CD4-positive, alpha-beta T cell treated with Interleukin-17A for 4 hours (primary cell): ENCODE measurements at places on chromosomes 7 and 10.

GRCh38 chr10:87625661-87626060, 34.0 kb upstream of the PAPSS2 start:
- no peak for DNase-seq

- DNase-seq: no peak
These were observed 187.5 kb upstream of the AOAH start for GRCh38 chr7:36911788-36912187.

DNA sequence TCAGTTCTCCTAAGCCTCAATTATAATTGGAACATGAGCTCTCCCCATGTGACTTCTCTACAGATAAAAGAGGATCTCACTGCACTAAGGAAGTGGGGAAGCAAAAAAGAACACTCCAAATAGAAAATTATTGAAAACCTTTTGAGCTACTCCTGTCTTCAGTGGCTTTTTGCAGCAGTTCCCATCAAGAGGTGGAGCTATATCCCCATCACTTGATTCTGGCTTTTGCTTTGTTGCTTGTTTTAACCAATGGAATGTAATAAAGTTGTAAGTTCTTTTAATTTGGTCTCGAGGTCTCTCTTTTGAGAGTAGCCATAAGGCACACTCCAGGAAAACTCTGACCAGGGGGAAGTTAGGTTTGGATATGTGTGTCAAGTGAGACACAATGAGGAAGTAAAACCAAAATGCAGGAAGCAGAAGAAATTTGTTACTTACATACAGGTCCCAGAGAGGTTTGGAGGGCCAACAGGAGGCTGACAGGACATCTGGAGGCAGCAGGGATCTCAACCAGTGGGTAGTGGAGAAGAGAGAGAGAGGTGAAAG, 569.4 kb downstream of the HTR7 start:
- DNase-seq: no peak

GRCh38 chr10:36721871-36722270, 403.5 kb upstream of the ANKRD30A start:
- no peak for DNase-seq

DNA sequence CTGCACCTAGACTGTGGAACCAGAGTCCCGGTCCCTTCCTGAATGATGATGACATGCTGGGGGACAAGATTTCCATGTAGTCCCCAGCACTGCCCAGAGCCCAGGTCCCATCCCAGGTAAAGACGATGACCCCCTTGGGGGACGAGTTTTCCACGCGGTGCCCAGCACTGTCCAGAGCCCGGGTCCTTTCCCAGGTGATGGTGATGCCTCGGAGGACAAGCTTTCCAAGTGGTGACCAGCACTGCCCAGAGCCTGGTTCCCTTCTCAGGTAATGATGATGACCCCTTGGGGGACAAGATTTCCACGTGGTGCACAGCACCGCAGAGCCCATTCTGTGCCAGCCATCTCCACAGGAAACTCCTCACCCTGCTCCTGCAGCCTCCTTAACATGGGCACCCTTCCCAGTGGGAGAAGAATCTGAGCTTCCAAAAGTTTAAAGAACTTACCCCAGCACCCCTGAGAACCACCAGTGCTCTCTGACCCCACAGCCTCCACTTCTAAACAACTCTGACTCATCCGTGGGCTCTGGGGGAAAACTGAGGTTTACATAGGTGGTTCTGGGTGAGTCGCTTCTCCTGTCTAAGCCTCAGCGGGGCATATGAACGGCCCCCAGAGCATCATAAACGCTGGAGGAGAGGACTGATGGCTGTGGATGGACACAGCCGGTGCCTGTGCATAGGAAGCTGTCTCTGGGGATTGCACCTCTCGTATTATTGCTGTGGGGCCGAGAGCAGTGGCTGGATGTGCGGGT, 233.2 kb downstream of the TCERG1L start:
- no peak for DNase-seq

GRCh38 chr7:45001138-45001694, 1.2 kb downstream of the CCM2 start:
- peak; percentile 78 for DNase-seq

- no peak for DNase-seq
These were observed 468.9 kb downstream of the DNAJB6 start for GRCh38 chr7:157805713-157806112.

DNA sequence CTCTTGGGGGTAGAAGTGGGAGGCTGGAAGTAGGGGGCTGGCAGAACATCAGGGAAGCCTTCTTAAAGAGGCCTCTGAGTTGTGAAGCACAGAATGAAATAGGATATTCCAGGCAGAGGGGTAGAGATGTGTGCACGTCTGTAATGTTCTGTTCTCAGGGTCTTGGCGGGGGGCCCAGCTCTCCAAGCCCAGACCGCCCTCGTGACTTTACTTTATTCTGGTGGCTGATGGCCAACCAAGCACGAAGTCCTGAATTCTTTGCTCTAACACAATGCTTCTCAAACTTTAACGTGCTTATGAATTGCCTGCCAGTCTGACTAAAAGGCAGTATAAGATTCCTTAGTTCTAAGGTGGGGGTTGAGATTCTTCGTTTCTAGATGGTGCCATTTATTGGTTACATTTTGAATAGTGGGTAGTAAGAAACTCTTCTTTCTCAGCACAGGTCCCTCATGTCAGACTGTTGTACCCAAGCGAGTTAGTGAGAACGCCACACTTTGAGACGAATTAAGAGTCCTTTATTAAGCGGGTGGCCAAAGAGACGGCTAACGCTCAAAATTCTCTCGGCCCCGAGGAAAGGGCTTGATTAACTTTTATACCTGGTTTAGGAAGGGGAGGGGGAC, 8.2 kb downstream of the PRXL2A start:
- no peak for DNase-seq

GRCh38 chr10:121551210-121551885, 46.9 kb downstream of the FGFR2 start:
- DNase-seq: no peak

GRCh38 chr7:24024276-24025068, 259.5 kb upstream of the NPY start:
- DNase-seq: no peak

DNA sequence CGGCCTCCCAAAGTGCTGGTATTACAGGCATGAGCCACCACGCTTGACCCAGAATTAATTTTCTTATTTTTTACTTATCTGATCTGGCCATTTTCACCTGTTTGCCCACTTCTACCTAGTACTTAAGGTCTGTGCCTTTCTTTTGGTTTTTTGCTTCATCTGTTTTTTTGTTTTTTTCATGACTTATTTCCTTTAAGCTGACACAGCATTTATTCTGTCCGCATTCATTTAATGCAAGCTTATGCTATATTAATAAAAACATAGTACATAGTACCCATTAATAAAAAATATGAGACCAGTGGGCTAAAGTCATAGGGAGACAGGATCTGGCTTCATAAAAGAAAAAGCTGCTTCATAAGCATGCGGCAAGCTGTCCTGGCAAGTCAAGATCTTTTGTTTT, 205.4 kb downstream of the ZEB1 start:
- DNase-seq: no peak

DNA sequence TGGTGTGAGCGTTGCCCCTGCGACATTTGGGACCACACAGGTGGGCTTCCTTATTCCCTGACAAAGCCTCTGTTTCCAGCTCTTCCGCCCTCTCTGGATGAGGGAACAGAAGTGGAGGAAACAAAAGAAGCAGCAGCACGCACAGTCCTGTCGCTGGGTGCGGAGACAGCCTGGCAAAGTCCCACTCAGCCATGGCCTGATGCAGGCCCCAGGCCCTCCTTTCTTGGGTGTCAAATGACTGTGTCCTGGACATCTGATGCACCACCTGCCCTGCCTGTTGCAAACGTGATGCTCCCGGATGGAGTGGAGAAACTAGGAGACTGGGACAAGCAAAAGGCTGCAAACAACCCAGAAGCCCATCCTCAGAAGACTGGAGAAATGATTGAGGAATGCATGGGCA, 20.7 kb downstream of the ZMIZ2 start:
- DNase-seq: no peak

- DNase-seq: no peak
These were observed 59.0 kb downstream of the SYPL1 start for GRCh38 chr7:106053109-106053508.

- no peak for DNase-seq
These were observed 11.2 kb downstream of the ITPRIP start for GRCh38 chr10:104326991-104327610.

DNA sequence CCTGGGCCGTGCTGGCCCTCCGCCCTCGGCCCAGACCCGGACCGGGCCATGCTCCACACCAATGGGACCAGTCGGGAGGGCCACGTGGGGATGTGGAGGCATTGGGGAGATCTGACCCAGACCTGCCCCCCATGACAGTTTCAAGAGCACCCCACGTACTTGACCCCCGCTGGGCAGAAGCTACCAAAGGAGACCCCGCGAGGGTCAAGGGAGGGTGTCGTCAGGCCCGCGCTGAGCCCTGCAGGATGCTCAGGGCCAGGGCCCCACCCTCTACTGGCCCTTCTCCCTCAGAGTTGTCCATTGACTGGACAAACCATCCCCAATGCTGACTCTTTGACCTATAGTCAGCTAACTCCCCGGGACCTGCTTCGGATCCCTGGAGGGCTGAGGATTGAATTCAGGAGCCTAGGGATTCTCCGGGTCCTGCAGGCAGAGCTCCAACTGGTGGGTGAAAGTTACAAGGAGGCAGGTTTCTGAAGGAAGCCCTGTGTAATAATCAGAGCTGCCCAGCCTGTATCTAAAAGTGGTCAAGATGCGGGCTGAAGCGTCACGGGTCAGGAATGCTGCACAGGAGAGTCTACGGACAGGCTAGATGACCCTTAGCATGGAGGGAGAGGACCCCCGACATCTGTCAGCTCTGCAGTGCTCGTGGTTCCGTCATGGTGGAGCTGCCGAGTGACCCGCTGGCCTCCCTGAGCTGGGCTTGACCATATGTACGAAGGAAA, 498 bp upstream of the CALHM2 start:
- DNase-seq: no peak

GRCh38 chr7:130037703-130038102, 13.5 kb downstream of the ZC3HC1 start:
- no peak for DNase-seq

DNA sequence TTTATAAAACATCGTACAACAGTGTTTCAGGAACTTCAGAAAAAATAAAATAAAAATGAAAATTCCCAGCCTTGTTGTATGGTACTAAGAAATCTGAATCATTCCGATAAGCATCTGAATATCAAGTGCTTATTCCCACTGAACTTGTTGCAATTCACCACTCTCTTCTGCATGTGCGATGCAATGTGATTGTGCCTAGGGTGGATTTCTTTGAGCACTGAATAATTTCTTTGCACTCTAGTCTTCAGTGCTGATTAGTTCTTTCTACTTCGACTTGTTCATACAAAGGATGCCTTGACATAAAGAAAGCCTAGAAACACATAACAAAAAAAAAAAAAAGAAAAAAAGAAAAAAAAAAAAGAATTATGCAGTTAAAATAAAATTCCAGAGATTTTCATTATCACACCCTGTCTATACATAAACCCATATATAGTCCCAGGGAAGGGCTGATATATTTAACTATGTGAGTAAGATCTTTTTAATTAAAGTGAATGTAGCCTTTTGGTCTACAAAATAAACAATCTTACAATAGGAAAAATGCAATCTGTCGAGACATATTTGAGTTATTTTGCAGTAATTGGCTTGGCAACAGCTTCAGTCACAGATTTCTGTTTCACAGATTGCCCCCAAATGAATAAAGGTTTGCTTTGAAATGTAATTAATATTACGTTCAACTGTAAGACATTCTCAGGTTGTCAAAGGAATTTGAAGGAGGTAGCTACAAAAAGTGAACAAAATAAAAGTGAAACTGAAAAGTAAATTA, 1118.9 kb upstream of the CELF2 start:
- no peak for DNase-seq

DNA sequence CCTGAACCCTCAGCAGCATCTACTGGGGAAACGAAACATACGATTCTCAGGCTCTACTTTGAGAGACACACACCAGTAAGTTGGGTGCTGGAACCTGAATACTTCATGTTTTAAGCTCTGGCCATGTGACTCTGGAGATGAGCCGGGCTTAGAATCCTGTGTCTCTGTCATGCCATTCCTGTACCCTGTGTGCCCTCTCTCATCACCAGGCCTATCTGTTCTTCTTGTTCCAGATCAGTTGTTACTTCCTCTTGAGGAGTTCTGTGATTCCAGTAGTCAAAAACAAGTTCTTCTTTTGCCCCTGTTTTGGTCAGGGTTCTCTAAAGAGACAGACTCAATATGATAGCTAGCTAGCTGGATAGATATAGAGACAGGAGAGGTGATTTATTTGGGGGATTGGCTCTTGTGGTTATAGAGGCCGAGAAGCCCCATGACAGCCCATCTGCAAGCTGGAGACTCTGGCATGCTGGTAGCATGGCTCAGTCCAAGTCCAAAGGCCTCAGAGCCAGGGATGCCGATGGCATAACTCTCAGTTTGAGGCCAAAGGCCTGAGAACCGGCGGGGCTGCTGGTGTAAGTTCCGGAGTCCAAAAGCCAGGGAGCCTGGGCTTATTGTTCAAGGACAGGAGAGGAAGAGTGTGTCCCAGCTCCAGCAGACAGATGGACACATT, 54.3 kb downstream of the CHN2 start:
- DNase-seq: no peak

- peak; percentile 49 for DNase-seq
These were observed 108.2 kb downstream of the PIP4K2A start for GRCh38 chr10:22606164-22606614.

GRCh38 chr7:137619181-137619580, 227.6 kb downstream of the DGKI start:
- DNase-seq: no peak

GRCh38 chr10:65893676-65894075, 1032.2 kb upstream of the LRRTM3 start:
- no peak for DNase-seq

DNA sequence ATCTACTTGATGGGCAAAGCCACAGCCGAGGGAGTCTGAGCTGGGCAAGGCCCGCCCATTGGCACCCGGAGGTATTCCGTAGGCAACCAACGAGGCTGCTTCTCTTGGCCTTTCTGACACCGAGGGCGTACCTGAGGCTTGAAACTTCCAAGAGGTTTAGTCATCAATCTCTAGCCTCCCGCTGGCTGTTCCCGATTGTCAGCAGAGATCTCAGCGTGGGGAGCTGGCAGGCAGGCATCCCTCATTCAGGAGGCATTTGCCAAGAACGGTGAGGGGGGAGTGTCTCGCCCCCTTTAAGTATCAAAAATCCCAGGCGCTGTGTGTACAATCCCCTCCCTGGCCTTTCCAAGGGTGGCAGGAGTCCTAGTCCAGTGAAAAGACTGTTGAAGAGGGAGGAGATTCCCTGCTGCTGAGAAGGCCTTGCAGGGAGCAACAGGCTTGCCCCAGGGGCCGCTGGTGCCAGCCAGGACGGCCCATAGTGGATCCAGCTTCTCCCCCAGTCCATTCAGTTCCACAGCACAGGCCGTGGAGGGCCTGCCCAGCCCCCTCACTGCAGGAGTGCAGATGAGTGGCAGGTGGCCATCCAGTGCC, 39.7 kb downstream of the OAT start:
- DNase-seq: no peak

DNA sequence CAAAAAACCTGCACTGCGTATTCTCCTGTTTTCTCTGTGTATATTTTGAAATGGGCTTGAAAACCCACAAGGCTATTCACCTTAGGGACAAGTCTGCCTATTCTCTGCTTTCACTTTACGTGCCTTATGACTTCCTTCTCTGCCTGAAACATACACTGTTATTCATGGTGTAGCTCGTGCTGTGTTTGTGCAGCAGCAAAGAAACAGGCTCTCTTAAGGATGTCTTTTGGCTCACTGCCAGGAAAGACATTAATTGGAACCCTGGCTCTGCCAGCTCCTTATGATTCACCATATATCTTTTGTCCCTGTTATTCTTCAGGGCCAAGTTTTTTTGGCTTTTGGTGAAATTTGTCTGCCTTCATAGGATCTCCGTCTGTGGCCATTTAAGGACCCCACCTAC, 92.4 kb downstream of the TMEM106B start:
- DNase-seq: no peak
